Fibroblast of the aortic adventitia (primary cell): ENCODE measurements at places on chromosomes 1 and 21. TPM values are rescaled to one million over a fixed set of nuclear protein-coding genes. Genes with fewer than 3 reads are reported as not detected.

Gene TSPAN1
- total RNA-seq: 0.81 TPM in 1 of 2 replicates, not detected in the other

Gene HUNK
- total RNA-seq: 0.45 and 4.3 TPM in 2 replicates

Gene APOBEC4
- total RNA-seq: not detected in 2 replicates

Gene CA6
- total RNA-seq: not detected in 2 replicates

Gene PGM1
- total RNA-seq: 52.4 and 83.5 TPM in 2 replicates

Gene MPL
- not detected in 2 replicates for total RNA-seq

Gene ORC1
- 0.49 and 12.6 TPM in 2 replicates for total RNA-seq

Gene HOOK1
- under 0.01 TPM in 1 of 2 replicates, not detected in the other for total RNA-seq

Gene AQP10
- total RNA-seq: not detected in 2 replicates

Gene ATAD3C
- under 0.01 TPM in 1 of 2 replicates, not detected in the other for total RNA-seq

Gene SLFNL1
- 0.09 and 0.57 TPM in 2 replicates for total RNA-seq

Gene KCTD3
- 45.6 and 68.1 TPM in 2 replicates for total RNA-seq

Gene PTGER3
- 1.5 and 11.7 TPM in 2 replicates for total RNA-seq

Gene TRAPPC3
- 80.8 and 102 TPM in 2 replicates for total RNA-seq

Gene SPRR5
- total RNA-seq: not detected in 2 replicates

Gene AK5
- 13.5 and 18.8 TPM in 2 replicates for total RNA-seq
